ENCODE measurements at places on chromosomes 5 and 9.

- no peak for DNase-seq
Observed at GRCh38 chr9:79221084-79221483, 350.7 kb upstream of the TLE4 start.

- no peak for DNase-seq
Observed at GRCh38 chr9:2170722-2171121, 155.6 kb downstream of the SMARCA2 start.

GRCh38 chr5:141672071-141672840, 9.8 kb downstream of the ARAP3 start:
- DNase-seq = no peak

GRCh38 chr5:103394676-103395075, 136.1 kb downstream of the MACIR start:
- no peak for DNase-seq

Measured in stimulated activated CD4-positive, alpha-beta T cell treated with anti-CD3 and anti-CD28 coated beads, Interleukin-1b, Interleukin-23, amount 100 ng/mL, for 24 hours (primary cell).